SK-N-MC (cell line): ENCODE measurements at places on chromosomes 6 and 20.

DNA sequence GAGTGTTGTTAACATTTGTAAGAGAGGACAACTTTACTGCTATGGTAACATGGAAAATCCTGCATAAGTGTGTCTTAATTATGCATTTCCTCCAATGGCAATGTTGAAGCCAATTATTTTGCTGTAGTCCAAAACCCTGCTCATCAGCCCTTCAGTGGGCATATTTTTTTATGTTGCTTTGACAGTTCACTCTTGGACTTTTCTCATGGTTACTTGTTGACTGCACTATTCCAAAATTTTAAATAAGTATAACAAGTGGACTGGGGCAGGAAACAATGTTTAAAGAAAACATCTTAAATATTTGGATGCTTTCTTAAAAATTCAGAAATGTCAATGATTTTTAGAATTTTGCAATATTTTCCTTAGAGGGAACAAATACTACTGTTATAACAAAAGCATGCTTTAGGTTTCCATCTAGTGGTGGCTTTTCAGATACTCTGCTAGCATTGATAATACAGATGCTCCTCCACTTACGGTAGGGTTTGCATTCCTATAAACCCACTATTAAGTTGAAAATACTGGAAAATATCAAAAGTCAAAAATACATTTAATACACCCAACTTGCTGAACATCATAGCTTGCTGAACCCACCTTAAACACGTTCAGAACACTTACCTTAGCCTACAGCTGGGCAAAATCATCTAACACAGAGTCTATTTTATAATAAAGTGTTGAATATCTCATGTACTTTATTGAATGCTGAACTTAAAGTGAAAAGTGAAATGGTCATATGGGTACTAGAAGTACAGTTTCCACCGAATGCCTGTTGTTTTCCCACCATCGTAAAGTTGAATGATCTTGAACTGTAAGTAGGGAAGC lies 86.4 kb downstream of the ADGRG6 start:
- DNase-seq = peak; percentile 61

DNA sequence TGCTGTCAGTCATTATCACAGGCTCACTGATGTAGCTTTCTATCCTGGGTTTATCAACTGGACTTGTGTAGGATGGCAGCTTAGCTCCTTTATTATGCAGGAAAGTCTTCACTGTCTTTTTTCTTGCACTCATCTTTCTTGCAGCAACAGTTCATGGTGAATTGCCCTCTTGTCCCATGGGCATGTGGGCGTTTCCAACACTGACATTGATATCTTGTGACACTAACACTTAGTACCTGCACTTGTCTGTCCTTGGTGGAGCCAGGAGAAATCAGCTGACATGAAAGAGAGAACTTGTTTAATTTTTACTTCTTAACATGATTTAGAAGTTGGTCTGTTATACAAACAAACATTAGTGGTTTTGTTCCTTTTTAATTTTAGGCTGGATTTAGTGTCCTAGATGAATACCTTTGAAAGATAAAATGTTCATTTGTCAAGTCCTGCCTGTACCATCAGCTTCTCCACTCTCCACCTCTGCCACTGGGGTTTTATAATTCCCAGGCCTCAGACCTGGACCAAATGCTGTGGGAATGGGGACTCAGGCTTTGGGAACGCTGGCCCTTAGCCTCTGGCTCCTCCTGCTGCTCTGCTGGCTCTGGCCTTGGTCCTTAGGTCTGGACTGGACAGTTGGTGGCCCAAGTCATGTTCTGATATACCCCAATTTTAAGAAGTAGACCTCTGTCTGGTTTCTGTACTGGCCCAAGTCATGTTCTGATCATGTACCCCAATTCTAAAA lies 161.0 kb upstream of the LAMP5 start:
- no peak for DNase-seq

- DNase-seq = no peak
Observed at GRCh38 chr6:6742535-6742934, 154.0 kb downstream of the LY86 start.

DNA sequence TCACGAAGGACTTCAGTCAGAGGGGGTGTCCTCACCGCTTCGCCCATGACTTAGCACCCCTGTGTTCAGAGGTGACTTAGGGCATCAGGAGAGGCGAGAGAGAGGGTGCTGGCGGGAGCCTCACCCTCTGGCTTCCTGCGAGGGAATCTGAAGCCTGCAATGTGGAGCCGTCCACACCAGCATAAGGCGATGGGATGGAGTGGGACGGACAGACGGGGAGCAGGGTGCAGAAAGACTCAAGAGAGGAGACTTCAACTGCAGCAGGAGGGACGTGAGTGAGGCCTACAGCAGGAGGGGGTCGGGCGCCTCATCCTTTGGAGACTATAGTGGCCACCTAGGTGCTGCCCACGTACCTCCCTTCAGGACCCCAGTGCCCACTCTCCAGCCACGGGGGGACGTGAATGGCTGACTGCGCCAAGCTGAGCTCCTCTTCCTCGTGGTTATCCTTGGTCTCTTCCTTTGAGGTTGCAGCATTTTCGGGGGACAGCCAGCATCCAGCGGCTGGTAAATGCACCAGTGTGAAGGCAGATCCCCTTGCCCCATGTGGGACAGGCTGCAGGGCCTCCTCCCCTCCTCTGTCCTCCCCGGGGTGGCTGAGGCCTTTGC lies 26.9 kb upstream of the MLN start:
- DNase-seq = no peak

- no peak for DNase-seq
Observed at GRCh38 chr6:27767851-27768250, 144.3 kb downstream of the OR2B2 start.
